Tibial nerve (tissue), 4 donors: ENCODE measurements at places on chromosomes 12 and 14. TPM values are rescaled to one million over a fixed set of nuclear protein-coding genes. Genes with fewer than 3 reads are reported as not detected.

- no peak overlapping the region for H3K27ac ChIP-seq
- H3K4me1 ChIP-seq, result no peaks in the 10 kb centered on the region
- H3K27me3 ChIP-seq, result no peaks in the 10 kb centered on the region
- H3K36me3 ChIP-seq, result no peaks in the 10 kb centered on the region
- H3K4me3 ChIP-seq, result no peak overlapping the region
Observed at GRCh38 chr12:76113800-76114757, 29.6 kb upstream of the NAP1L1 start.

DNA sequence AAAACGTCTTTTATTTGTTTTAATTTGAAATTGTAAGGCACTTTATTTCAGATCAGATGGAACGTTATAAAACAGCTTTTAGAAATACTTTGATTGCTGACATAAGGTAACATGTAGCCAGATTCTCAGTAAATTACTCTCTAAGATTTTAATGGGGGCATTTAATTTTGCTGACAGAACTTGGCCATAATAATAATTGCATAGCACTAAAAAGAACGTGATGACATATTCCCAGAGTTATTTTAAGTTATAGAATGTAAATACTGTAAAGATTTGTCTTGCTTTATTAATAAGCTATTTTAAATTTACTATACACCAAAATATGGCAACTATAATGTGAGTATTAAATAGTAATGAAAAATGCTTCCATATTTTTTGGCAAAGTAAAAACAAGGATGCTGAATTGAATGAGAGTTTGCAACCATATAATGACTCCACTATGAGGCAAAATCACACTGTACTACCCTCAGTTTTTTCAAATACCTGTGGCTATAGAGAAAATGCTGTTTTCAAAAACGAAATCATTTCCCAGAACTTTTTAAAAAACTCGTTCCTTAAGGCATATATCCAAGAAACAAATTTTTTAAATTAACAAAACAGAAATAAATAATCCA, 876 bp downstream of the LUM start:
- peak overlapping the region; percentile 64 for H3K27ac ChIP-seq
- no peaks in the 10 kb centered on the region for H3K36me3 ChIP-seq
- H3K4me3 ChIP-seq, result peak overlapping the region; percentile 11
- no peak for DNase-seq
- H3K27me3 ChIP-seq, result no peaks in the 10 kb centered on the region
- H3K4me1 ChIP-seq, result no peaks in the 10 kb centered on the region

- no peaks in the 10 kb centered on the region for H3K36me3 ChIP-seq
- H3K4me3 ChIP-seq, result no peak overlapping the region
- H3K4me1 ChIP-seq, result no peaks in the 10 kb centered on the region
Observed at GRCh38 chr12:80498059-80498728, 54.2 kb downstream of the PTPRQ start.

- DNase-seq, result no peak
- H3K27me3 ChIP-seq, result no peaks in the 10 kb centered on the region
- H3K27ac ChIP-seq, result no peak overlapping the region
- H3K4me1 ChIP-seq, result peaks cover 14% of the 10 kb centered on the region
Observed at GRCh38 chr12:69929531-69929930, 104.5 kb downstream of the MYRFL start.

DNA sequence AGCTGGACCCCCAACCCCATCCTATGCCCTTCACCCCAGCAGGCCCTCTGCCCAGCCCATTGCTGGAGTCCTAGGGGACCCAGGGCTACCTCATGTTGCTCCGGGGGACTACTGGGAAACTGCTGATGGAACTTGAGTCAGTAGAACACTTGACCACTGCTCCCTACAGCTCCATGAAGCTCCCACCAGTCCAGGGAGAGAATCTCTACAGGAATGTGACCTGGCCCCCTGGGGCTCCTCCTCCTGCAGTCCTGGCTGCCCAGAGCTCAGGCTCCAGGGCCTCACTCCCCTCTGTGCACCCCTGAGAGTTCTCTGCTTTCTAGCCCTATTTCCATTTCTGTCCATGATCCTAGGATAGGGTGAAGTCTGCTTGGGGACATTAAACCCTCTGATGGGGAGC, 10.8 kb upstream of the AQP2 start:
- H3K4me1 ChIP-seq, result no peaks in the 10 kb centered on the region
- peak overlapping the region; percentile 38 for H3K27ac ChIP-seq
- H3K4me3 ChIP-seq, result no peak overlapping the region
- DNase-seq, result no peak
- H3K36me3 ChIP-seq, result no peaks in the 10 kb centered on the region
- H3K27me3 ChIP-seq, result no peaks in the 10 kb centered on the region

GRCh38 chr12:78120866-78121560, 290.3 kb downstream of the NAV3 start:
- no peaks in the 10 kb centered on the region for H3K36me3 ChIP-seq
- DNase-seq, result peak; percentile 33
- peaks cover 15% of the 10 kb centered on the region for H3K4me1 ChIP-seq
- no peak overlapping the region for H3K4me3 ChIP-seq
- H3K27me3 ChIP-seq, result no peaks in the 10 kb centered on the region

GRCh38 chr14:39912192-39913100, 480.2 kb upstream of the FBXO33 start:
- H3K4me1 ChIP-seq, result no peaks in the 10 kb centered on the region
- H3K4me3 ChIP-seq, result no peak overlapping the region
- no peaks in the 10 kb centered on the region for H3K27me3 ChIP-seq
- H3K27ac ChIP-seq, result no peak overlapping the region
- no peak for DNase-seq

GRCh38 chr12:6955108-6956020, 4.2 kb downstream of the PTPN6 start:
- H3K4me3 ChIP-seq, result no peak overlapping the region
- DNase-seq, result no peak
- no peaks in the 10 kb centered on the region for H3K36me3 ChIP-seq
- H3K27me3 ChIP-seq, result no peaks in the 10 kb centered on the region
- no peak overlapping the region for H3K27ac ChIP-seq

DNA sequence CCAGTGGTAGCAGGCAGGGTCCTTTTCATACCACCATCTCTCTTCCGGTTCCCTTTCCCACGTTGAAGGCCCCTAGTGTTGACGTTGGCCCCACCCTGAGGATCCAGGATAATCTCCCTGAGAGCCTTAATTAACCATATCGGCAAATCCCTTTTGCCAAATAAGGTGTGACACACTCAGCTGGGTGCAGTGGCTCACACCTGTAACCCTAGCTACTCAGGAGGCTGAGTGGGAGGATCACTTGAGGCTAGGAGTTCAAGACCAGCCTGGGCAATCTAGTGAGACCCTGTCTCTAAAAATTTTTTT, 2.8 kb upstream of the TMEM119 start:
- H3K27me3 ChIP-seq, result no peaks in the 10 kb centered on the region
- H3K36me3 ChIP-seq, result no peaks in the 10 kb centered on the region
- DNase-seq, result no peak
- H3K27ac ChIP-seq, result no peak overlapping the region
- no peak overlapping the region for H3K4me3 ChIP-seq

GRCh38 chr12:107229827-107230226, 136.5 kb upstream of the CRY1 start:
- no peaks in the 10 kb centered on the region for H3K4me1 ChIP-seq
- H3K36me3 ChIP-seq, result no peaks in the 10 kb centered on the region
- no peaks in the 10 kb centered on the region for H3K27me3 ChIP-seq

GRCh38 chr14:105107351-105107750, 42.1 kb upstream of the GPR132 start:
- no peaks in the 10 kb centered on the region for H3K36me3 ChIP-seq
- no peaks in the 10 kb centered on the region for H3K27me3 ChIP-seq
- no peaks in the 10 kb centered on the region for H3K4me1 ChIP-seq
- no peak overlapping the region for H3K27ac ChIP-seq
- DNase-seq, result no peak

- H3K36me3 ChIP-seq, result no peaks in the 10 kb centered on the region
- H3K27me3 ChIP-seq, result no peaks in the 10 kb centered on the region
- H3K4me3 ChIP-seq, result no peak overlapping the region
- H3K27ac ChIP-seq, result no peak overlapping the region
Observed at GRCh38 chr12:33012226-33012625, 115.6 kb upstream of the PKP2 start.

DNA sequence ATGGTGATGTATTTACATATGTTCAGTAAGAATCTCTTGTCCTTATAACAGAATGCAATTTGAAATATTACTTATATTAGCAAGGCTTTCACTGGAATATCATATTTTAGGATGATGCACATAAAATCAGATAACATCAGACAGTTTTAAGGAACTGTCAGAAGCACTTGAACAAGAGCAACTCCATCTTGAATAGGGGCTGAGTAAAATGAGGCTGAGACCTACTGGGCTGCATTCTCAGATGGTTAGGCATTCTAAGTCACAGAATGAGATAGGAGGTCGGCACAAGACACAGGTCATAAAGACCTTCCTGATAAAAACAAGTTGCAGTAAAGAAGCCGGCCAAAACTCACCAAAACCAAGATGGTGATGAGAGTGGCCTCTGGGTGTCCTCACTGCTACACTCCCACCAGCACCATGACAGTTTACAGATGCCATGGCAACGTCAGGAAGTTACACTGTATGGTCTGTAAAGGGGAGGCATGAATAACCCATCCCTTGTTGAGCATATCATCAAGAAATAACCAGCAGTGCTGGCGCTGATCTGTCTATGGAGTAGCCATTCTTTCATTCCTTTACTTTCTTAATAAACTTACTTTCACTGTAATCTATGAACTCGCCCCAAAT, 27.6 kb upstream of the ETV6 start:
- H3K27me3 ChIP-seq, result no peaks in the 10 kb centered on the region
- no peaks in the 10 kb centered on the region for H3K4me1 ChIP-seq
- H3K27ac ChIP-seq, result no peak overlapping the region

- H3K4me3 ChIP-seq, result no peak overlapping the region
- H3K27me3 ChIP-seq, result no peaks in the 10 kb centered on the region
- no peak for DNase-seq
- H3K27ac ChIP-seq, result peak overlapping the region; percentile 38
- H3K4me1 ChIP-seq, result no peaks in the 10 kb centered on the region
Observed at GRCh38 chr14:61347826-61348443, 26.6 kb downstream of the PRKCH start.

DTX1 gene
- 17.3 TPM for total RNA-seq

CCDC197 gene
- not detected for total RNA-seq

BRMS1L gene
- total RNA-seq, result 8.5 TPM

FZD10 gene
- 0.22 TPM for total RNA-seq

WSCD2 gene
- 4.2 TPM for total RNA-seq

B4GALNT3 gene
- total RNA-seq, result 14.1 TPM

PPP1R36 gene
- total RNA-seq, result 7.6 TPM

C12orf50 gene
- total RNA-seq, result not detected

KRT7 gene
- total RNA-seq, result 2.5 TPM

IL31 gene
- total RNA-seq, result not detected

PMEL gene
- 1.6 TPM for total RNA-seq

LRP1-AS gene
- not detected for total RNA-seq

P2RX2 gene
- total RNA-seq, result not detected
